Naive thymus-derived CD8-positive, alpha-beta T cell (primary cell): ENCODE measurements at places on chromosomes 1 and 21. TPM values are rescaled to one million over a fixed set of nuclear protein-coding genes. Genes with fewer than 3 reads are reported as not detected.

DNA sequence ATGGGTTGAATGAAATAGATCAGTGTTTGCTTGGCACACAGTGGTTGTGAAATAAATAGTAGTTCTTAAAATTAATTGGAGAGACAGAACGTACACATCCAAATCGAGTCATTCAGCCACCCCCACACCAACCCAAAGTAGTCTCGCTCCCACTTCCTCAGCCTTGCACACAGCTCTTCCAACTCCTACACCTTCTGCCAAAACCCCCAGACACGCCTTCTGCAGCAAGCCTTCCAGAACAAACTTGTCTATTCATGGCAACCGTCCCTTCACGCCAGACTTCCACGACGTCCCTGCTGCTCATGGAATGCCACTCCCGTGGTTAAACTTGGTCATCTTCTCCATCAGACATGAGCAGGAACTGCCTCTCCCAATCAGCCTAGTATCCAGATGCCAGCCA lies 37.5 kb upstream of the RD3 start:
- H3K27ac ChIP-seq, result no peak overlapping the region
- no peak overlapping the region for H3K4me3 ChIP-seq
- H3K36me3 ChIP-seq, result no peaks in the 10 kb centered on the region
- H3K27me3 ChIP-seq, result no peaks in the 10 kb centered on the region
- H3K4me1 ChIP-seq, result peaks cover 15% of the 10 kb centered on the region

DNA sequence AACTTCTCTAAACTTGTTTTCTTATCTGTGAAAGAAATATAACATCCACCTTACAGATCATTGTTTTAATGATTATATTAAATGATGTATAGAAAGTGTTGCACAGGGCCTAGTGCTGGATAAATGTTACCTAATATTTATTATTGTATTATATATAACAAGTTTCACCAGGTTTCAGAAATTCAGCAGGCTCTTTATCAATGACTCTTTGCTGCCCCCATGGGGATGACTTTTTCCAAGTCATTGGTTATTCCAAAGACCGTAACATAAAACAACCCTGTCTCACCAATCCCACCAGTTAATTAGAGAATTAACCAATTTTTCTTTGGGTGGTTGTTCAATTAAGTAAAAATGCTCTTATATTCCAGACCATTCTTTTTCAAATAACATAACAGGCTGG lies 7.3 kb upstream of the DEDD start:
- H3K4me1 ChIP-seq, result peaks cover 21% of the 10 kb centered on the region
- DNase-seq, result no peak
- no peak overlapping the region for H3K27ac ChIP-seq
- H3K4me3 ChIP-seq, result no peak overlapping the region

AZIN2 gene
- polyA plus RNA-seq, result 11.1 TPM

DNA sequence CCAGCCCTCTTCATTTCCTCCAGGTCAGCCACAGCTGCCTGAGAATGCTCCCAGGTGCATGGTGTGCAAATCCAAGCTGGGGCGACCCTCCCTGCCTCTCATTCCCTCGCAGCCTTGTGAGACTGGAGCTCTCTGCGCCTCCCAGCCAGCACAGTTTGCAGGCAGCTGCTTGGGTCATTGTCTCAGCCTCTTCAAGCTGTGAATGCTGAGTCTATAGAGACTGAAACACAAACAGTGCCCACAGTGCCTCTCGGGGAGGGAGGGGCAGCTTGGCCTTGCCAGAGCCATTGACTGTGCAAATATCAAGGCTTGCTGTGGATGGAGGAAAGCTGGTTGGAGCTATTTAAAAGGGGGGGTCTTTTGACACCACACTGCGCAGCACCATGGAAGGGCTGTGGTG lies 10.6 kb downstream of the PLXNA2 start:
- no peak overlapping the region for H3K4me3 ChIP-seq
- DNase-seq, result no peak
- no peaks in the 10 kb centered on the region for H3K36me3 ChIP-seq

DNA sequence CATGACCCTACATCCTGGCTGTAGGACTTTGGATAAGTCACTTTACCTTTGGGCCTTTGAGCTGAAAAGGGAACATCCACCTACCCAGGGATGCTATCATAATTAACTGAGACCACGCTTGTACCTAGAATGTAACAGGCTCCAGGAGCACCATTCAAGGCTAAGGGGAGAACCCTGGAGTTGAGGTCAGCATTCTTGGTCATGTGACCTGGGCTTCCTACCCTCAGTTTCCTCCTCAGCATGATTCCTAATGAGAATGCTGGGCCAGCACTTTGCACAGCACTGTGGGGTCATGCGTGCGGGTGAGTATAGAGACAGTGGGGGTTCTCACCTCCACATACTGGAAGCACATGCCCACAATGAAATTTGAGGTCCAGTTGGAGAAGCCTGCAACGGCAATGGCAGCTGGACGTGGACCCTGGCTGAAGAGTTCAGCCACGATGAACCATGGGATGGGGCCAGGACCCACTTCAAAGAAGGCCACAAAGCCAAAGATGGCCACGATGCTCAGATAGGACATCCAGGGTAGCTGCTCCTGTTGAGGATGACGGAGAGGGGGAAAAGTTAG lies 31.3 kb downstream of the SLC2A1 start:
- H3K36me3 ChIP-seq, result peaks cover 16% of the 10 kb centered on the region
- no peak overlapping the region for H3K4me3 ChIP-seq
- H3K27ac ChIP-seq, result peak overlapping the region; percentile 59
- peaks cover 33% of the 10 kb centered on the region for H3K4me1 ChIP-seq
- DNase-seq, result no peak
- H3K27me3 ChIP-seq, result no peaks in the 10 kb centered on the region

SZRD1 gene
- 47.5 TPM for polyA plus RNA-seq

CD1B gene
- not detected for polyA plus RNA-seq

DNA sequence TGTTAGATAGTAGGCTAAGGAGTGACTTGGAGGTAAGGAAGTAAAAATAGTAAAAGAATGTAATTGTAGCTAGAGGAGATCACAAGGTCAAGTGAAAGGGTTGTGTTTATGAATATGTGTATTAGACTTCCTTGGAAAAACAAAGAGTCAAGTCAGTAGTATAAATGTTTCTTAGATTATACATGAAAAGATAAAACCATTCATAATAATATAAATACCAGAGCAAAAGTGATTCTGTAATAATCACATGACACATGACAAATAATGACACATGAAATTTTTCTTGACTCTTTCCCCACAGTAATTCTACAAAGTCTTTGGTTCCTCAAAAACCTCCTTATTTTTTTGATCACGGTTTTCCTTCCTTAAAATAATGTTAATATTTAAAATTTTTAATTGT lies 56.4 kb downstream of the IVNS1ABP start:
- DNase-seq, result no peak
- no peaks in the 10 kb centered on the region for H3K27me3 ChIP-seq
- H3K27ac ChIP-seq, result peak overlapping the region; percentile 25
- H3K4me3 ChIP-seq, result no peak overlapping the region
- H3K36me3 ChIP-seq, result peaks cover 15% of the 10 kb centered on the region

CNIH3 gene
- polyA plus RNA-seq, result 1.1 TPM

- H3K36me3 ChIP-seq, result no peaks in the 10 kb centered on the region
- H3K4me3 ChIP-seq, result no peak overlapping the region
- H3K27ac ChIP-seq, result no peak overlapping the region
- H3K4me1 ChIP-seq, result no peaks in the 10 kb centered on the region
Measured at GRCh38 chr1:172776071-172776470, 117.2 kb downstream of the FASLG start.

RAB3B gene
- polyA plus RNA-seq, result not detected

DNA sequence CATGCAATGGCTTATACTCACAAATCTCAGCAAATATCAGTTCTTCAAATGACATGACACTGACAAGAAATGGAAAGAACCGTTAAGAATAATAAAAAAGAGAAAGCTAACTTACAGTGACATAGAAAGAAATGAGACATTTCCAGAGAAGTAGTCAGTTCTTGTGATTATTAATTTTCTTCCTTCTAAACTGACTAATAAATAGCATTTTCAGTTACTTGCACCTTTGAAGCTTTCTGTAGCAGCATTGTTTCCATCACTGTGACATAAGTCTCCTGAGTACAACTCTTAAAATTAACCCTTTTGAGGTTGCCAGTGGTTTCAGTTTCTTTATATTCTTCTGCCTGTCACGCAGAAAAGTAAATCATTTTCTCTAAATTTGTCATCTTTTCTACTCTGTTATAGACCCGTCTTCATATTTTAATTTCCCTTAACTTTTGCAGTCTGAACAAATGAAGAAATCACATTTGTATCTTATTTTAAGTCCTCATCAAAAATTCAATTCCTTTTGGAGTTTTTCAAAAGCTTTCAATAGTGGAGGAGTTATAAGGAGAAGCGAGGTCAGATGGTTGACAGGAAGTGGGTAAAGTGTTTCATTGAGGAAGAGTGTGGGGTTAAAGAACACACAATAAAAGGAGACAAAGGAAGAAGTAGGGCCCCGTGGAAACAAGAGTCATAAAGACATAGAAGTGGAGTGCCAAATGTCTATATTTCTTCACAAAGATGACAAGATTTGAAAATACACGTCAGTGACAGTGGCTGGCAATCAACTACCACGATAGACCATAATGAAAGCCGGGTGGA lies 57.9 kb upstream of the S1PR1 start:
- no peak for DNase-seq
- no peaks in the 10 kb centered on the region for H3K27me3 ChIP-seq
- H3K27ac ChIP-seq, result peak overlapping the region; percentile 93
- peak overlapping the region; percentile 73 for H3K4me3 ChIP-seq
- peaks cover 19% of the 10 kb centered on the region for H3K4me1 ChIP-seq
- no peaks in the 10 kb centered on the region for H3K36me3 ChIP-seq

DNA sequence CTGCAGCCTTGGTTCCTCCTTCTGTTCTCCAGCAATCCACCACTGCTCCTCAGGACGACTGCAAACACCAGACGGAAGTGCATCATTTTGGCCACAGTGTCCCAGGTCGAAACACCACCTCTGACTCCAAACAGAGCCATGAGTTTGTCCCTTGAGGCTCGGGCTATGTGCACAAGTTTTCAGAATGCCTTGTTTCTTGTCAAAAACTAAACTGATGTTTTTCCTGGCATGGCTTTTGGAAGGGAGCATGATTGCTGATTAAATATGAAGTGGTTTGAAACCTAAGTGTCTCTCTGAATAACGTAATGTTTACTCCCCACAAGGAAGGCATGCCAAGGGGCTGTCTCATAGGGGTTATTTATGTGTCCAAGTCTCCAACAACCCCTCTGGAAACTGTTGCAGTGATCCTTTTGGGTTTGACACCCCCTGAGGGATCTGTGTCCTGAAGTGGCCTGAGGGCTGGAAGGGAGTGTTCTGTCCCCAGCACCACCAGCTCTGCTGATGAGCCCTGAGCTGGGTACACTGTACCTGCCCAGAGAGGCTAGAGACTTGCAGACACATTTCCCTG lies 132.7 kb downstream of the PLPP3 start:
- H3K36me3 ChIP-seq, result no peaks in the 10 kb centered on the region
- H3K4me1 ChIP-seq, result no peaks in the 10 kb centered on the region
- DNase-seq, result no peak

DNA sequence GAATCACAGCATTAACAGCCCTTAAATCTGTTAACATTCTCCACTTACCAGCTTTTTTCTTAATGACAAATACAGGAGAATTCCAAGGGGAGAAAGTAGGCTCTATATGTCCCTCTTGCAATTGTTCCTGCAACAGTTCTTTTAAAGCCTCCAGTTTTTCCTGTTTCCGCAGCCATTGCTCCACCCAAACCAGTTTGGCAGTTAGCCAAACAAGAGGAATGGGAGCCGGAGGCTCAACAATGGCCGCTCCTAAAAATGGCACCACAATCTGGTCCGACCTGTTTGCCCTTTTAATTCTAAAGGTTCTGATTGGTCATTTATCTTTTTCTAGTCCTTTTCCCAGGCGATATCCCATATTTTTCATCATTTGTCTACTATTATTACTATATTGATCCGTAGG lies 14.0 kb upstream of the L1TD1 start:
- H3K36me3 ChIP-seq, result no peaks in the 10 kb centered on the region
- H3K4me1 ChIP-seq, result no peaks in the 10 kb centered on the region
- no peak overlapping the region for H3K27ac ChIP-seq
- H3K27me3 ChIP-seq, result no peaks in the 10 kb centered on the region
- no peak overlapping the region for H3K4me3 ChIP-seq
- no peak for DNase-seq

DNA sequence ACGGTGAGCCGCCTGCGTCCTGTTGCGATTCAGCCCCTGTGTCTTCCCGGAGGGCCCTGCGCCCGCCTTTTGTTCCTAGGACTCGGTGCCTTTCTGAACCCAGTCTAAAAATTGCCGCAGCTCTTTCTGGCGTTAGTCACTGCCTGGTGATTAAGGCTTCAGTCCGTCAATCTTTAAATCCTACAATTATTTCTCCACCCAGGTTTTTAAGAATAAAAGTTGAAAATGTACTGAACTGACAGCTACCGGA lies 16.2 kb upstream of the PDXK start:
- no peaks in the 10 kb centered on the region for H3K27me3 ChIP-seq
- H3K4me1 ChIP-seq, result peaks cover 23% of the 10 kb centered on the region
- no peaks in the 10 kb centered on the region for H3K36me3 ChIP-seq
- H3K27ac ChIP-seq, result no peak overlapping the region
- H3K4me3 ChIP-seq, result peak overlapping the region; percentile 40

DNA sequence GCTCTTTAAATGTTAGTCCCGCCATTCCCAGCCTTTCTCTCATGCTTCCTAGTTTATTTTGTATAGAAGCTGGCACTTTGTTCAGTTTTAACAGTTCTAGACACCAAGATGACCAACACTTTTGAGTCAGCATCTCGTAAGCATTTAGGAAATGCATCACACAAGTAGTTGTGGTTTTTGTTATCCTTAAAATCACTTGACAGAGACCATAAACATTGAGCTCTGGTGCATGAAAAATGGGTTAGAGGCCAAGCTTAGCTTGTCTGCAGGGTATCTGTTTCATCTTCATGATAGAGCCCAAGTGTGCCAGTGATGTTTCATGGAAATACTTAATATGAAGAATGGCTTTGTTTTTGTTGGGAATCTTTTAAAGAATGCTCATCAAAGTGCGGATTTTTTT lies 159.7 kb downstream of the DISP1 start:
- H3K36me3 ChIP-seq, result no peaks in the 10 kb centered on the region
- no peak overlapping the region for H3K27ac ChIP-seq
- no peak for DNase-seq
- H3K4me3 ChIP-seq, result no peak overlapping the region
- H3K27me3 ChIP-seq, result no peaks in the 10 kb centered on the region

CD5L gene
- not detected for polyA plus RNA-seq

GRCh38 chr1:94285031-94285654 lies 47.8 kb upstream of the ARHGAP29 start:
- DNase-seq, result no peak
- H3K4me1 ChIP-seq, result peaks cover 6% of the 10 kb centered on the region
- H3K27ac ChIP-seq, result no peak overlapping the region

DNA sequence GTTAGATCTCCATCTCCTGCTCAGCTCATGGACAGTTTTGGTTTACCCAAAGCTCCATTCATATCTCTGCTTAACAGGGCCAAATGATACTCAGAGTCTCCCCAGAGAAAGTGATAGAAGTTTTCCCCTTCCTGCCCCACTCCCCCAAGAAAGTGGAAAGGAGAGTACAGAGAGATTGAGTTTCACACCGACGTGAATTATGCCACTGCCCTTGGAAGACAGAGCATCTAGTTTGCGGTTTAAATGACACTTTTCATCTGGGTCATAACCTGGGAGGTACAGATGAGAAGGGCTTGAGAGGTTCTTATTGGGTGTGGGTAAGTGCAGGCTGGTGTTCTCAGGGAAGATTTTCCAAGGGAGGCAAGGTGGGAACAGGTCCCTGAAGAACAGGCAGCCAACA lies 6.9 kb upstream of the ZNF362 start:
- no peaks in the 10 kb centered on the region for H3K4me1 ChIP-seq
- no peak overlapping the region for H3K4me3 ChIP-seq
- peaks cover 5% of the 10 kb centered on the region for H3K27me3 ChIP-seq
- no peak overlapping the region for H3K27ac ChIP-seq
- no peaks in the 10 kb centered on the region for H3K36me3 ChIP-seq
